ENCODE measurements at places on chromosomes 2 and 18. TPM values are rescaled to one million over a fixed set of nuclear protein-coding genes. Genes with fewer than 3 reads are reported as not detected.
A peak's percentile ranks its signal among the peaks of the same experiment; 100 is the strongest.

The CHAC2 gene
- total RNA-seq, result 6.4 TPM

The GPR55 gene
- not detected for total RNA-seq

DNA sequence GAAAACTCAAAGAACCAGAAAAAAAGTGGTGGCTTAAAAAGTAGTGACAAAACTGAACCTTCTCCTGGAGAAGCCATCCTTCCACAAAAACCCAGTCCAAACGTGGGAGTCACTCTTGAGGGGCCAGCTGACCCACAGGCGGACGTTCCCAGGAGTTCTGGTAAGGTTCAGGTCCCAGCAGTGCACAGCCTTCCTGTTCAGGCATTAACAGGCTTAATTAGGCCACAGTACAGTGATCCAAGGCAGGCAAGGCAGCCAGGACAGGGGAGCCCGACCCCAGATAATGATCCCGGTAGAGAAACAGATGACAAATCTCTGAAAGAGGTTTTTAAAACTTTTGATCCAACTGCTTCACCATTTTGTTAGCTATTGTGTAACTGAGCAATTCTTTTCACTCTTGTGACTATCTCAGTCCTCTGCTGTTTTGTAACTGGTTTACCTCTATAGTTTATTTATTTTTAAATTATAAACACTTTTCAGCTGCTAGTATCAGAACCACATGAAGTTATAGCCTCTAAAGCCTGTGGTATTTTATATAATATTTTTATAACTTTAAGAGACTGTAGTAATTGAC, 56.8 kb downstream of the ZC3H6 start:
- no peak overlapping the region for H3K4me3 ChIP-seq
- H3K27me3 ChIP-seq, result no peaks in the 10 kb centered on the region
- no peak overlapping the region for H3K27ac ChIP-seq
- no peak for DNase-seq
- H3K36me3 ChIP-seq, result peaks cover 34% of the 10 kb centered on the region
- no peaks in the 10 kb centered on the region for H3K4me1 ChIP-seq

- H3K27ac ChIP-seq, result no peak overlapping the region
- H3K27me3 ChIP-seq, result no peaks in the 10 kb centered on the region
- H3K4me3 ChIP-seq, result no peak overlapping the region
- no peaks in the 10 kb centered on the region for H3K4me1 ChIP-seq
Measured at GRCh38 chr18:56721491-56721890, 70.3 kb downstream of the WDR7 start.

- DNase-seq, result no peak
- H3K4me1 ChIP-seq, result no peaks in the 10 kb centered on the region
- no peak overlapping the region for H3K27ac ChIP-seq
- H3K36me3 ChIP-seq, result peaks cover 29% of the 10 kb centered on the region
- H3K27me3 ChIP-seq, result no peaks in the 10 kb centered on the region
Measured at GRCh38 chr18:49249521-49249920, 210.9 kb downstream of the DYM start.

DNA sequence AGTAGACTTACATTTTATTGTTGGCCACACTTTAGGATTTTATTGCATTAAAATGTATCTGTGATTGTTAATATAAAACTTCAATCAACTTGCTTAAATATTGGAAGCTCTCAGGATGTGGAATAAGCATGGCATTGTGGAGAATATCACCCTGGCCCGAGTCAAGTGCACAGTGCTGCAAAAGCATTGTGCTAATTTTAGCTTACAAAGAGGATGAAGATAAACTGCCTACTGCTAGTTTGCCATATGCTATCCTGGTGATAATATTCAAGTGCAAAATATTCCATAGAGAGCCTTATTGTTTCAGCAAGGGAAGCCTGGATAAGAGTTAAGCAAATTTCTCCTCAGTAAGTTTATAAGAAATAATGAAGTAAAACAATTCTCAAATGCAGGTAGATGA, 54.5 kb downstream of the MEIS1 start:
- no peaks in the 10 kb centered on the region for H3K27me3 ChIP-seq
- H3K27ac ChIP-seq, result no peak overlapping the region
- no peaks in the 10 kb centered on the region for H3K36me3 ChIP-seq
- H3K4me1 ChIP-seq, result peaks cover 12% of the 10 kb centered on the region
- H3K4me3 ChIP-seq, result no peak overlapping the region

- H3K27ac ChIP-seq, result no peak overlapping the region
- DNase-seq, result no peak
- H3K4me1 ChIP-seq, result peaks cover 3% of the 10 kb centered on the region
- H3K27me3 ChIP-seq, result no peaks in the 10 kb centered on the region
- H3K4me3 ChIP-seq, result no peak overlapping the region
Measured at GRCh38 chr18:42275138-42275535, 320.1 kb downstream of the PIK3C3 start.

DNA sequence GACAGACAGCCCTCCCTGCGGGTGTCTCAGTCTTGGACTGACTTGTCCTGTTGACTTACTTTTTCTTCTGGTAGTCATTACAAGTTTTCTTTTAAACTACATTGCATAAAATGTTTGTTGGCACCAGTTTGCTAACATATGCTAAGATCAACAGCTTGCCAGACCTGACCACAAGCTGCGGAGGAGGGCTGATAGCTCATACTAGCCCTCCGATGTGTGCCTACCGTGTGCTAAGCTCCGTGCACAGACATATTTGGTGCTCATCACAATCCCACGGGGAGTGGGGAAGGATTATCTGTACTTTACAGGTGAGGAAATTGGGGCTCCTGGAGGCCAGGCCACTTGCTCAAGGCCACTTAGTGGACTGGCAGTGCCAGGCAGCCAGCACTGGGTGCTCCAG, 72.8 kb upstream of the YPEL5 start:
- no peak overlapping the region for H3K27ac ChIP-seq
- H3K4me3 ChIP-seq, result no peak overlapping the region
- H3K36me3 ChIP-seq, result no peaks in the 10 kb centered on the region
- H3K27me3 ChIP-seq, result peaks cover 37% of the 10 kb centered on the region
- no peak for DNase-seq

- H3K4me3 ChIP-seq, result peak within 1 kb of the TSS; percentile 65
- peaks cover 26% of the 10 kb centered on the region for H3K27me3 ChIP-seq
- peaks cover 33% of the 10 kb centered on the region for H3K4me1 ChIP-seq
- no peaks in the 10 kb centered on the region for H3K36me3 ChIP-seq
- DNase-seq, result no peak
Measured at GRCh38 chr2:17540093-17540812, at the start of gene VSNL1. Gene VSNL1, plus strand, starts transcription at chr2:17540696. Its CDS starts 51,379 bp downstream, at chr2:17592075.

DNA sequence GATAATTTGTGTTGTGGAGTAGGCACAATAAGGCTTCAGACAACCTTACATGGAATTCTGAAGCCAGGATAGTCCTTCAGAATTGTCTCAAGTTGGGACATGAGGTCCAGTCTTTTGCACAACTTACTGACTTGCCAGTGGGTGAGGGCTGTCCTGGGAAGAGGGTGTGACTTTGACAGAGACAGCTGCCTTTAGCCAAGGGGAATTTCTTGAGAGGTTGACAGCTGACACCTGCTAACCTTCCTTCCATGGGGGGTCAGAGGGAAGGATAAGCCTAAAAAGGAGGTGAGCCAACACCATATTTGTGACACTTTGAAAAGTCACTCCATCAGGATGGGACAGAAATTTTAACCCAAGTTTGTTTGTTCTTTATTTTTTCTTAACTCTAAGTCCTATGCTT, 907.8 kb upstream of the CRIM1 start:
- no peaks in the 10 kb centered on the region for H3K4me1 ChIP-seq
- H3K36me3 ChIP-seq, result no peaks in the 10 kb centered on the region
- DNase-seq, result no peak
- no peak overlapping the region for H3K27ac ChIP-seq

- no peak overlapping the region for H3K27ac ChIP-seq
- no peaks in the 10 kb centered on the region for H3K27me3 ChIP-seq
- H3K4me3 ChIP-seq, result no peak overlapping the region
Measured at GRCh38 chr2:215672406-215672805, 236.5 kb upstream of the FN1 start.

DNA sequence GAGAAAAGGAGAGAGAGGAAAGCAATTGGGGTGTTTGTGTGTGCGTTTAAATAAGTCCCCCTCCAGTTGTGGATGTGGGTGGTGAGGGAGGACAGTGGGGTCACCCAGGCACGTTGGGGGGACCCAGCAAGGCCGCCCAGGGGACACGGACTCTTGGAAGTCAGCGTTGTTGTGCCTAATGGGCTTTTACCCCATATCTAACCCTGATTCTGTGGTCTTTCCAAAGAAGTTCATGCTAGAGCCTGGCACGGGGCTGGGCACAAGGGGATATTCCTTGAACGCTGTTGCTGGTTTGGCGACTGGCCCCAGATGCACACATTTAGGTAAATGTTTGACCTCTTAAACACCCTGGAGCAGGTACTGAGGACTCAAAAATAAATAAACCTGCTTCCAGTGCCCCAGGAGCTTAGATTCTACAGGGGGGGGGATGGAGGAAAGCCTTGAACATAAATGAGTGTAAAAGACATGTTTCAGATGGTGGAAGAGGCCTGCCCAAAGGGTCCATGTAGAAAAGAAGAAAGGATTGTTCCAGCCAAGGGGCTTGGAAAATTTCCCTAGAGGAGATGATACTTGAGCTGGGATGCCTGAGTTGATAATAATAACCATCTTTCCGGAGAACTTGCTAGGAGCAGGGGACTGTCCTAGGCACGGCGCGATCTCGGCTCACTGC, 97.7 kb upstream of the SIX3 start:
- no peak overlapping the region for H3K27ac ChIP-seq
- H3K4me1 ChIP-seq, result no peaks in the 10 kb centered on the region
- H3K36me3 ChIP-seq, result no peaks in the 10 kb centered on the region
- no peak for DNase-seq
- peaks cover 6% of the 10 kb centered on the region for H3K27me3 ChIP-seq

The CREG2 gene
- total RNA-seq, result not detected

GRCh38 chr2:219228041-219228910, 1.2 kb downstream of the ATG9A start:
- DNase-seq, result no peak
- no peaks in the 10 kb centered on the region for H3K27me3 ChIP-seq
- H3K4me3 ChIP-seq, result peak overlapping the region; percentile 89

The CDK15 gene
- 0.94 TPM for total RNA-seq

GRCh38 chr2:176652300-176653182, 383.3 kb downstream of the MTX2 start:
- DNase-seq, result no peak
- peaks cover 27% of the 10 kb centered on the region for H3K27me3 ChIP-seq
- H3K4me3 ChIP-seq, result no peak overlapping the region
- H3K36me3 ChIP-seq, result no peaks in the 10 kb centered on the region

GRCh38 chr2:121131375-121131774, 153.6 kb downstream of the TFCP2L1 start:
- no peaks in the 10 kb centered on the region for H3K27me3 ChIP-seq
- no peak for DNase-seq
- peaks cover 13% of the 10 kb centered on the region for H3K4me1 ChIP-seq
- no peak overlapping the region for H3K4me3 ChIP-seq
- no peaks in the 10 kb centered on the region for H3K36me3 ChIP-seq
- H3K27ac ChIP-seq, result no peak overlapping the region

GRCh38 chr2:85851253-85852151, 37.3 kb downstream of the ST3GAL5 start:
- H3K36me3 ChIP-seq, result peaks cover 27% of the 10 kb centered on the region
- no peaks in the 10 kb centered on the region for H3K27me3 ChIP-seq
- no peak overlapping the region for H3K4me3 ChIP-seq
- no peak overlapping the region for H3K27ac ChIP-seq
- peaks cover 24% of the 10 kb centered on the region for H3K4me1 ChIP-seq

DNA sequence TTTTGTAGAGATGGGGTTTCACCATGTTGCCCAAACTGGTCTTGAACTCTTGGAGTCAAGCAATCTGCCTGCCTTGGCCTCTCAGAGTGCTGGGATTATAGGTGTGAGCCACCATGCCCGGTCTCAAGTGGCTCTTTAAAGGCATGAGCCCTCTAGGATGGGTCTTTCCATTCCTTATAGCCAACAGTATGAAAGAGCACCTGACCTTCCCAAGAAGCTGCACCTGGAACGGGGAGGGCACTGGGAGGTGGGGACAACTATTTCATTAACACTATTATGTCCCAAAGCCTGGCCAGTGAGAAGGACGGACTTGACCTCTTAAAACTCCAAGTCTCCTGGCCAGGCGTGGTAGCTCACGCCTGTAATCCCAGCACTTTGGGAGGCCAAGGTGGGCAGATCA, 149.7 kb downstream of the ZFP36L2 start:
- no peaks in the 10 kb centered on the region for H3K27me3 ChIP-seq
- H3K4me3 ChIP-seq, result no peak overlapping the region
- no peak for DNase-seq
- no peaks in the 10 kb centered on the region for H3K36me3 ChIP-seq
- H3K4me1 ChIP-seq, result peaks cover 72% of the 10 kb centered on the region

DNA sequence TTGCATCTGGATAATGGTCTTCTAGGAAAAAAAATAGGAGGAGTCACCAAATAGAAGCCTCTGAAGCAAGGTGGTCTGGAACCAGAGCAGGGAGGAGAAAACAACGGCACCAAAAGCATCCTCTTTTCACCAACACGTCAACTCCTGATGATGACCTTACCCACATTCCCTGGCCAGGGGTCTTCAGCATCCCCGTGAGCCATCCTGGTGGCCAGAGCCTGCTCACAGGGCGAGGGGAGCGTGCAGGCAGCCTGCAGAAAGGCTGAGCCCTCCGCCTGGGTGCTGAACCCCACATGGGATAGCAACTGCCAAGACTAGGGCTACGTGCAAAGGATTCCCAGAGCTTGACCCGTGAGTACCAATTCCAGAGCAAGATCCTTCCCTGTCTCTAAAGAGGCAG, 191.0 kb downstream of the NDUFA10 start:
- H3K27me3 ChIP-seq, result no peaks in the 10 kb centered on the region
- H3K27ac ChIP-seq, result no peak overlapping the region

GRCh38 chr2:147600223-147600622, 244.6 kb upstream of the ACVR2A start:
- no peaks in the 10 kb centered on the region for H3K27me3 ChIP-seq
- H3K4me3 ChIP-seq, result no peak overlapping the region
- H3K27ac ChIP-seq, result no peak overlapping the region
- peaks cover 7% of the 10 kb centered on the region for H3K4me1 ChIP-seq

The MOGAT1 gene
- total RNA-seq, result not detected

GRCh38 chr2:143162123-143162837, 33.1 kb downstream of the ARHGAP15 start:
- no peak for DNase-seq
- no peaks in the 10 kb centered on the region for H3K36me3 ChIP-seq
- no peaks in the 10 kb centered on the region for H3K27me3 ChIP-seq
- no peak overlapping the region for H3K4me3 ChIP-seq

The SERPINB8 gene
- total RNA-seq, result 59.4 TPM

DNA sequence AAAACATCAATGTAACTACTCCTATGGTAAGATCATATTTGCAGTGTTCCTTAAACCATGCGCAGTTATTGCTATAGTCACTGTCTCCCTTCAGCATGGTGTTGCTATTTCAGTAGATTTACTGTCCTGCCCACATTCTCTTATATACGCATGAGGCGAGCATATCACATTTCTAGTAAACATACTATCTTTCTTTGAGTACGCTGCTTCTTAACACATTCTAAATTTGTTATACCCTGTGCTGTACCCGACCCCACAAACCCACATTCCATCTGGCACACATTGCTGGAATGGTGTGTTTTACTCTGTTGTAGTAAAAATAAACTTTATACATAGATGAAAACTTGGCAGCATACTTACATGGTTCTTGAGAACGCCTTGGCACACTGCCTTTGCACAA, 163.3 kb downstream of the QPCT start:
- no peaks in the 10 kb centered on the region for H3K36me3 ChIP-seq
- DNase-seq, result no peak
- no peak overlapping the region for H3K27ac ChIP-seq
- no peaks in the 10 kb centered on the region for H3K27me3 ChIP-seq
- H3K4me3 ChIP-seq, result no peak overlapping the region

Data from suprapubic skin (tissue), 4 donors.